GM23248 (cell line): ENCODE measurements at places on chromosomes 5 and 9. TPM values are rescaled to one million over a fixed set of nuclear protein-coding genes. Genes with fewer than 3 reads are reported as not detected.

SCAI gene
- 2.9 and 3.0 TPM in 2 replicates for total RNA-seq

C5orf15 gene
- total RNA-seq = 126 and 128 TPM in 2 replicates

LCN1 gene
- not detected in 2 replicates for total RNA-seq

EDIL3 gene
- 16.3 and 24.1 TPM in 2 replicates for total RNA-seq

PLAC8L1 gene
- 2.3 TPM in 1 of 2 replicates, not detected in the other for total RNA-seq

FLT4 gene
- 0.76 TPM in 1 of 2 replicates, not detected in the other for total RNA-seq

CYLC2 gene
- total RNA-seq = not detected in 2 replicates

ASPN gene
- 5.7 and 6.3 TPM in 2 replicates for total RNA-seq

HMCN2 gene
- not detected in 2 replicates for total RNA-seq

GPSM1 gene
- total RNA-seq = 51.6 and 57.1 TPM in 2 replicates

DBH gene
- not detected in 2 replicates for total RNA-seq

RIC1 gene
- 39.6 and 48.7 TPM in 2 replicates for total RNA-seq

C5orf22 gene
- 13.5 and 17.1 TPM in 2 replicates for total RNA-seq

NPR2 gene
- total RNA-seq = 26.7 and 26.9 TPM in 2 replicates

CSNK1A1 gene
- 415 and 428 TPM in 2 replicates for total RNA-seq

CCDC180 gene
- total RNA-seq = 0.11 and 0.51 TPM in 2 replicates

CMYA5 gene
- total RNA-seq = 0.97 and 1.0 TPM in 2 replicates

SV2C gene
- not detected in 2 replicates for total RNA-seq
